ENCODE measurements at places on chromosomes 11 and 22.

DNA sequence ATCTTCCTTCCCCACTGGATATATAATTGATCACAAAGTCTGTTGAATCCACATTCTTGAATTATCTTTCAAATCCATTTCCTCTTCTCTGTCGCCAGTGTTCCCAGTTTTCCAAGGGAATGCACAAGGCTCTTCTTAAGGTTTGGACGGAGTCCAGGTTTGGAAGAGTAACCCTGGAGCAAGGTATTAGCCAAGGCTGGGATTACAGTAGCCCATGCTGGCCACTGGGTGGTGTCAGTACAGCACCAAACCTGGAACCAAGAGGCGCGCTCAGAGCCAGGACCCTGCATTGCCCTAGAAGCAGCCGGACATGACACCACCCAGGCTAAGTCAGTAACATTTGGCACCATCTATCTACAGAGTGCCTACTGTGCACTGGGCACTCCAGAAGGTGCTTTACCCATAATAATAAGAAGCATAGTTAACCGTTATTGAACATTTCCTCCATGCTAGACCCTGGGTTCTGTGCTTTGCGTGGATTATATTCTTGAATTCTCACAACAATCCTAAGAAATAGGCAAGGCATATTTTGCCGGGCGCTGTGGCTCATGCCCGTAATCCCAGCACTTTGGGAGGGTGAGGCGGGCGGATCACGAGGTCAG lies 48.0 kb upstream of the CLPB start:
- no peak overlapping the region for H3K4me3 ChIP-seq
- H3K36me3 ChIP-seq = no peaks in the 10 kb centered on the region
- peaks cover 13% of the 10 kb centered on the region for H3K27me3 ChIP-seq
- H3K27ac ChIP-seq = no peak overlapping the region

- H3K27me3 ChIP-seq = peaks cover 9% of the 10 kb centered on the region
- no peak overlapping the region for H3K27ac ChIP-seq
- no peaks in the 10 kb centered on the region for H3K36me3 ChIP-seq
- no peak for DNase-seq
- no peak overlapping the region for H3K4me3 ChIP-seq
Observed at GRCh38 chr11:64409707-64410403, 50.9 kb downstream of the RPS6KA4 start.

DNA sequence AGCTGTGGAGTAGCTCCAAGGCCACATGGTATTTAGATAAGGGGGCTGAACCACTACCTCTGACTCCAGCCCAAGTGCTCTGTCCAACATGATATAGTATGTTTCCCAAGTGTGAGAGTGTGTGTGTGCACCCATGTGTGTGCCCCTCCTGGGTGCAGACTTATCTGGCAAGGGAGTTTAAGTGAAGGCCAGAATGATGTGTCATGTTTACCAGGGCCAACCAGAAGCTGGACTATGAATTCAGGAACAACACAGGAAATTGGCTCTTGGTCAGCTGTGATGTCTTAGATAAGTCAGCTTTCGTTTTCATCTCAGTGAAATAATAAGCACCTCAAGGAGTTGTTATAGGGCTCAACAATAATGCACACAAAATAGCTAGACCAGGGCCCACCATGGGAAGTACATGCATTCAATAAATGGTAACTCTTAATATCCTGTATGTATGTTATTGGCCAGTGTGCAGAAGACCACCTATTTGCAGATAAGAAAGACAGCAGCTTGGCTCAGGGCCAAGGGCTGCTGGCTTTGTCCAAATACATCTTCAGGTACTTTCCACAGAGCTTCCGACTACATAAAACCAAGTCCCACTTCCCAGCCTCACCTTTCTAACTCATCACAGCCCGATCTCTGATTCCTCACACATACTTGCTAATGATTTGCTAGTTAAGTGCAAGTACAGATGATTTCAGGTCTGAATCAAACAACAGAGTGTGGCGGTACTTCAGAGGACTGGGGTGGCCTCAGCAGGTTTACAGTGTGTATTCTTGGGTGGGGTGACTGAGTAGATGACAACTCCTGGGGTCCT lies 120.9 kb downstream of the ME3 start:
- DNase-seq = peak; percentile 20
- no peaks in the 10 kb centered on the region for H3K36me3 ChIP-seq
- H3K27me3 ChIP-seq = peaks cover 45% of the 10 kb centered on the region
- H3K27ac ChIP-seq = no peak overlapping the region

DNA sequence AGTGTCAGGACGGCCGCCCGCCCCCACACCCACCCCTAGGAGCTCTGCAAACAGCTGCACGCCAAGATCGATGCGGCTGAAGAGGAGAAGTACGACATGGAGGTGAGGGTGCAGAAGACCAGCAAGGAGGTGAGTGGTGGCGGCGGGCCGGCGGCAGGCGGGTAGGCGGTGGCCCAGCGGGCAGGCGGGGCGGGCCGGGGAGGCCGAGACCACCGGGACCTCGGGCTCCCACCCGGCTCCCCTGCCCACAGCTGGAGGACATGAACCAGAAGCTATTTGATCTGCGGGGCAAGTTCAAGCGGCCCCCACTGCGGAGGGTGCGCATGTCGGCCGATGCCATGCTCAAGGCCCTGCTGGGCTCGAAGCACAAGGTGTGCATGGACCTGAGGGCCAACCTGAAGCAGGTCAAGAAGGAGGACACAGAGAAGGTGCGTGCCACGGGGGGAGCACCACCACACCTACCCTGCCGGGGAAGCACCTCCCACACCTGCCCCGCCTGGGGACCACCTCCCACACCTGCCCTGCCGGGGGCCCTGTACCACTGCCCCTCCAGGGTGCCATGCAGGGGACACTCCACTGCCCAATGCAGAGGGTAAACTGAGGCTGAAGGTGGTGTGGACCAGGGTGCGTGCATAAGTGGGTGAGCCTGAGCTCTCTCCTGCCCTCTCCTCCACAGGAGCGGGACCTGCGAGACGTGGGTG lies 2.1 kb downstream of the TNNI2 start:
- H3K4me3 ChIP-seq = no peak overlapping the region
- peaks cover 79% of the 10 kb centered on the region for H3K4me1 ChIP-seq
- no peaks in the 10 kb centered on the region for H3K36me3 ChIP-seq
- no peak overlapping the region for H3K27ac ChIP-seq

DNA sequence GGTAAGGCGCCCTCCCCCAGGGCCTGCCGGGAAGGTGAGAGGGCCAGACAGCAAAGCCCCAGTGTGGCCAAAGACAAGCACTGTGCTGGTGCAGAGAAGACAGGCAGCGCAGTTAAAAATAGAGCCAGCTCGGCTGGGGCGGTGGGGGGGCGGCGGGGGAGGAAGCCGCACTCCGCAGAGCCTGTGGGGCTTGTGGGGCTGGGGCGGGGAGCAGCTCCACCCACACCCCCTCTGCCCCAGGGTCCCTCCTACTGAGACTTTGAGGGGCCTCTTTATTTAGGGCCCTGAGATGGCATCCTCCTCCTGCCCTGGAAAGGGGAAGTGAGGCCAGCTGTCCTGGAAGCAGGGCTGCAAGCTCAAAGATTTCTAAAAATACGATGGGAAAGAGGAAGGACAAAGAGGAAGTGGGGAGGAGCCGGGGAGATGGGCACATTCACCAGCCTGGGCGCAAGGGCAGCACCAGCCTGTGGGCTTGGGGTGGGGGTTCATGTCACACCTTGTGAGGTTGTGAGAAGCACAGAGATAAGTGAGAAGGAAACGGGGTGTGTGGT lies 2.6 kb downstream of the CYTH4 start:
- no peak overlapping the region for H3K4me3 ChIP-seq
- H3K27ac ChIP-seq = no peak overlapping the region
- H3K27me3 ChIP-seq = peaks cover 24% of the 10 kb centered on the region

- no peaks in the 10 kb centered on the region for H3K36me3 ChIP-seq
- H3K4me3 ChIP-seq = no peak overlapping the region
- H3K4me1 ChIP-seq = peaks cover 2% of the 10 kb centered on the region
- H3K27me3 ChIP-seq = peaks cover 44% of the 10 kb centered on the region
- H3K27ac ChIP-seq = no peak overlapping the region
Observed at GRCh38 chr11:69700278-69701140, 3.3 kb downstream of the FGF19 start.

- H3K36me3 ChIP-seq = no peaks in the 10 kb centered on the region
- no peaks in the 10 kb centered on the region for H3K27me3 ChIP-seq
- no peak for DNase-seq
- no peak overlapping the region for H3K27ac ChIP-seq
- H3K4me1 ChIP-seq = peaks cover 16% of the 10 kb centered on the region
- H3K4me3 ChIP-seq = no peak overlapping the region
Observed at GRCh38 chr22:39234867-39235687, 9.7 kb downstream of the PDGFB start.

DNA sequence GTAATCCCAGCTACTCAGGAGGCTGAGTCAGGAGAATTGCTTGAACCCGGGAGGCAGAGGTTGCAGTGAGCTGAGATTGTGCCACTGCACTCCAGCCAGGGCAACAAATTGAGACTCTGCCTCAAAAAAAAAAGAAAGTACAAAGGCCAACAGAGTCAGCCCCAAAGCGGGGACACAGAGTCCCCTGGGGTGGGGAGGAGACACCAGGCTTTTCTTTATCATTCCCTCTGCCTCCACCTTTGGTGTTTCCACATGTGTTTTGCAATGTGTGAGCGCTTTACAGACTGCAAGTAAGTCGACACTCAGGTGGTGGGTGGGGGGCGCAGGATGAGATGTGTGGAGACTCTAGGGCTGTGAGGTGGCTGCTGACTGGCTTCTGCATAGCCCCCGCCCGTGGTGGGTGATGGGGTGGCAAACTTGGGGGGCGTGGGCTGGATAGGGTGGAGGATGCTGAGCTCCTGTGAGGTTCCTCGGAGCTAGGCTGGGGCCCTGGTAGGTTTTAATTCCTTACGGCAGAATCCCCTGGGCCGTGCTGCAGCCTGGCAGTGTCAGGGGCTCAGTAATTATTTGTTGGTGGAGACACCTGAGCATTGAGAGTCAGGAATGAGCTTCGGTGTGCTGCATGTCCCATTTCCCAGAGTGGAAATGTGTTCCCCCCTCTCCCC lies 177.2 kb downstream of the CTTN start:
- H3K27me3 ChIP-seq = no peaks in the 10 kb centered on the region
- no peaks in the 10 kb centered on the region for H3K36me3 ChIP-seq
- H3K27ac ChIP-seq = no peak overlapping the region
- DNase-seq = no peak
- no peaks in the 10 kb centered on the region for H3K4me1 ChIP-seq

GRCh38 chr11:102666331-102666957 lies 39.1 kb downstream of the MMP27 start:
- no peaks in the 10 kb centered on the region for H3K4me1 ChIP-seq
- H3K27me3 ChIP-seq = peaks cover 6% of the 10 kb centered on the region
- H3K27ac ChIP-seq = no peak overlapping the region
- H3K4me3 ChIP-seq = no peak overlapping the region
- peak; percentile 58 for DNase-seq

DNA sequence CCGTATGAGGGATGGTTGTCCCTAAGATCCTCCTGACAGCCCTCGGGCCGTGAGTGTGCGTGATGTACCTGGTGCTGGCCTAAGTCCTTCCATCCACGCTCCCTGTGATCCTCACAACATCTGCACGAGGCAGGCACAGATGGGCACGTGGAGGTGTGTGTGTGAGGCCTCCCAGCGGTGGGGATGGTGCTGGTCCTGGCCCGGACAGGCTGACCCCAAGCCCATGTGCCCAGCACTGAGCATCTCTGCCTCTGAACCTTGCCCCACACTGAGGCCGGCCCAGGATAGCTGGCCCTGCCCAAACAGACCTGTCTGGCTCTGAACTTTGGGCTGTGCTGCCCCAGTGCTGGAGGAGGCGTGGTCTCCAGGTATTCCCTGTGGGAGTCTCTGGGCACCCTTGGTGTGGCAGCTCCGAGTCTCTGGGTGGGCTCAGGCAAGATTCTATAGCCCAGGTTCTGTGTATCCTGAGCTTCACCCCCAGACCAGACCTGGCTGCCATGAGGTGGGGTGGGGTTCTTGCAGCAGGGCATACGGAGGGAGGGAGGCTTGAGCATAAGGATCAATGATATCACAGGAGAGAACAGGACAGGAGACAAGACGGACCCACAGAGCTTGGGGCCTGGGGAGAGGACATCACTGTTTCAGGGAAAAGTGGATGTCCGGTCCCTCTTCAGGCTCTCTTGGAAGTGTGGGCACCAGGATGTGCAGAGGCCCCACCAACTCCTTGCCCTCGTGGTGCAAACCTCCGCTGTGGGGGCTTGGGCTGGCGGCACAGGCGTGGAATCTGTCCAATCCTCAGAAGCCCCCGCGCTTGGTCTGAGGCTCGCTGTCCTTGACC lies 881.8 kb downstream of the BRD1 start:
- peaks cover 13% of the 10 kb centered on the region for H3K27me3 ChIP-seq
- no peaks in the 10 kb centered on the region for H3K36me3 ChIP-seq
- H3K4me1 ChIP-seq = no peaks in the 10 kb centered on the region
- H3K4me3 ChIP-seq = no peak overlapping the region
- no peak overlapping the region for H3K27ac ChIP-seq

DNA sequence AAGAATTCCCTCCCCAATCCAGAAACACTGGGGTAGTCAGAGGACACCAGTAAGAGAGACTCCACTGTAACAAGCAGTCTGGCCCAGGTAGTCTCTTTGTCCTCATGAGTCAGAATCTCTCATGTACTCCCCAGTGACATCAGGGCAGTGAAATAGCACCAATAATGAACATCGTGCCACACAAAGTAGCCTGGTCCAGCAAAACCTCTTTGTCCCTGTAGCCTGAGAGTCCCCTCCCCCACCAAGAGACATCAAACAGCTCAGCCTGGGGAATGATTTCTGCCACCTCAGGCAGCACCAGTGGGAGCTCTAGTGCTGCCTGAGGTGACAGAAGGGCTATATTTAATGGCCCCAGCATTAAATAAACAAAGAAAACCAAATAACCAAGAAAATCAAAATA lies 88.1 kb downstream of the SBF2 start:
- no peak overlapping the region for H3K27ac ChIP-seq
- H3K27me3 ChIP-seq = no peaks in the 10 kb centered on the region
- DNase-seq = no peak
- no peaks in the 10 kb centered on the region for H3K4me1 ChIP-seq
- no peaks in the 10 kb centered on the region for H3K36me3 ChIP-seq

DNA sequence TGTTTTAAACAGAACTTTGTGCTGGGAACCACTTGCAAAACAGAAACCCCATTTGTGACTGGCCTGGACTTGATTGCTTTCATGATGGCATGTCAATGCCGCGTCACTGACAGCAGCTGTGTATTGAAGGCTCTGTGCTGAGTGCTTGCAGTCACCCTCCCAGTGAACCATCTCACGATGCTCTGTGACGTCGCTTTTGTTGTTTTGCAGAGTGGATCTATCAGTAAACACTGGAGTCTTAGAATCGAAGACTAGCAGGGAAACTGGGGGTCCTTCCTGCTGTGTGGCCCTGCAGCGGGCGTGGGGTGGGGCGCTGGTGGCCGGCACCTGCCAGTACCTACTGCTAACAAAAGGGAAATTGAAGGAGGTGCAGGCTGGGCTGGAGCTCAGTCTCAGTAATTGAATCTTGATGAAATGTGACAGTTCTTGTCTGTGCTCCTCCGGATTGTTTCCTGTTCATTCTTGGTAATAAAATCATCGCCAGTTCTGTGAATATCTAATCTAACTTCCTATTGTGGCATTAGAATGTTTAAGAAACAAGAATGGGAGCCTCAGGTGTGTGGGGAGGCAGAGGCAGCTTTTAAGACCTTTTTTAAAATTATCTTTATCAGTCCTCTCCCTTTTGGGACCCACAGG lies 50.5 kb upstream of the PARVG start:
- no peaks in the 10 kb centered on the region for H3K27me3 ChIP-seq
- no peak for DNase-seq
- no peak overlapping the region for H3K4me3 ChIP-seq
- H3K27ac ChIP-seq = no peak overlapping the region
